ENCODE measurements at places on chromosomes 2 and 18. TPM values are rescaled to one million over a fixed set of nuclear protein-coding genes. Genes with fewer than 3 reads are reported as not detected.

Gene LCLAT1
- 9.2 TPM for total RNA-seq

Gene FEV
- not detected for total RNA-seq

Gene FRZB
- total RNA-seq = 12.8 TPM

Gene FKBP1B
- 8.3 TPM for total RNA-seq

Gene ARHGAP15
- total RNA-seq = 47.4 TPM

Gene CGREF1
- total RNA-seq = 2.8 TPM

Gene CCBE1
- 0.30 TPM for total RNA-seq

Gene CD8B2
- not detected for total RNA-seq

Gene GALNT13
- total RNA-seq = 3.1 TPM

DNA sequence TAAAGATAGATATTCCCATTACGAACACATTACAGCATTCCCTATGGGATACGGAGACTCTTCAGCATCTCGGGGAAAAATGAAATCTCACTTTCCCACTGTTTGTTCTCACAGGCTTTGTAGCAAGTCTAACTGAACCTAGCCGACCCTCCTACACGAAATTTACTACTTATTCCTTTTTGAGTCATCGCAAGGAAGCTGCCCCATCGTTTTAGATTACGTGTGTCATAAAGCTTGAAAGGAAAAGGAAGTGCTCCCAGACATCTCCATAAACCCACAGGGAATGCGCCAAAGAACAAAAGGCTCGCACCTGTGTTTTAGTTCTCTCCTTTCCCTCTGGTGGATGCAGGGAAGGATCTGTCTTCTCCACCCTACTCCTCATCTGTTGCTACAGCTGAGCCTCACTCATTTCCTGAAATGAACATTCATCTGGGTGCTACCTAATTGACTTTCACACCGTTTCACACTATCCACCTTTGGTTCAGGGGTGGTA lies 76.2 kb upstream of the STK39 start:
- H3K36me3 ChIP-seq = no peaks in the 10 kb centered on the region
- H3K27me3 ChIP-seq = no peaks in the 10 kb centered on the region
- H3K4me1 ChIP-seq = no peaks in the 10 kb centered on the region

GRCh38 chr18:58310517-58310916 lies 266.5 kb downstream of the NEDD4L start:
- no peak overlapping the region for H3K27ac ChIP-seq
- DNase-seq = no peak
- H3K36me3 ChIP-seq = no peaks in the 10 kb centered on the region
- H3K4me3 ChIP-seq = no peak overlapping the region
- no peaks in the 10 kb centered on the region for H3K27me3 ChIP-seq

GRCh38 chr2:240646176-240646899 lies 21.1 kb downstream of the GPR35 start:
- H3K36me3 ChIP-seq = no peaks in the 10 kb centered on the region
- no peak for DNase-seq

GRCh38 chr2:3519255-3520205 lies at the start of gene ADI1:
Gene ADI1 (minus strand): TSS chr2:3519531. CDS start chr2:3519487, 44 bp downstream.
- peak within 1 kb of the TSS; percentile 99 for H3K27ac ChIP-seq
- H3K27me3 ChIP-seq = no peaks in the 10 kb centered on the region
- peak; percentile 68 for DNase-seq
- H3K4me1 ChIP-seq = peaks cover 14% of the 10 kb centered on the region
- peak within 1 kb of the TSS; percentile 90 for H3K4me3 ChIP-seq
- H3K36me3 ChIP-seq = peaks cover 17% of the 10 kb centered on the region

- H3K27me3 ChIP-seq = no peaks in the 10 kb centered on the region
- no peak overlapping the region for H3K27ac ChIP-seq
- no peaks in the 10 kb centered on the region for H3K4me1 ChIP-seq
- H3K36me3 ChIP-seq = no peaks in the 10 kb centered on the region
- H3K4me3 ChIP-seq = no peak overlapping the region
Observed at GRCh38 chr18:78739115-78739514, 240.5 kb upstream of the SALL3 start.

DNA sequence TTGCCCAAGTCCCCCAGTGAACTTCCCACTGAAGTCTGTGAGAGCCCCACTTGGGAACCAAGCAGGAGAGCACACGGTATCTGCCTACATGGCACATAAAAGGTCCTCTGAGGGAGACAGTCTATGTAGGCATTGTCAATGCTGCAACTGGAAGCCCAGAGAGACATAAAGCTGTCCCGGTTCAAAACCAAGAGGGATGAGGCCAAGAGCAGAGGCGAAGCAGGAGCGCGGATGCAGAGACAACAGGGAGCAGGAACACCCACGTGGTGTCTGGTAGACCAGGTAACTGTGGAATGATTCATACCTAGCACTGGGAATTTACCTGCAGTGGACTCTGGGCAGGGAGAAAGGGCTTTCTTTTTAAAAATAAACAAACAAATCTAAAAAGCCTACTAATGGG lies 233.1 kb upstream of the SOX11 start:
- no peaks in the 10 kb centered on the region for H3K36me3 ChIP-seq
- no peak overlapping the region for H3K4me3 ChIP-seq
- DNase-seq = no peak

- H3K36me3 ChIP-seq = no peaks in the 10 kb centered on the region
- H3K27ac ChIP-seq = no peak overlapping the region
- H3K27me3 ChIP-seq = no peaks in the 10 kb centered on the region
- no peak for DNase-seq
- H3K4me3 ChIP-seq = no peak overlapping the region
Observed at GRCh38 chr2:45721150-45721549, 69.7 kb downstream of the PRKCE start.

DNA sequence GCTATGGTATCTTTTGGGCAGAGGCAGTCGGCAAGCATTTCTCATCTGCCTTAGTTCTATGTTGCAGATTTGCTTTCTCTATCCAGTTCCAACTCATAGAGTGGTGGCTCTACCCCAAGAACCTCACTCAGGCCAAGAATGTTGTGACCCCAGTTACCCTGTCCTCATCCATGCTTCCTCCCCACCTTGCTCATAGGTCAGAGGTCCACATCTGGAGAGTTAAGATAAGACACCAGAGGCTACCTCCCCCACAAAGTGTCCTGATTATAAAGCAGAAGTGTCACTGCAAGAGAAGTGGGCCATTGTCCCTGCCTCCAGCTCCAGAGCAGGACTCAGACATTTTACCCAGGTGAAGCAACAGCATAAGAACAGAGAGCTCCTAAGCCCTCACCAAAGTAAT lies 276.8 kb upstream of the CHST9 start:
- no peaks in the 10 kb centered on the region for H3K27me3 ChIP-seq
- H3K27ac ChIP-seq = no peak overlapping the region
- H3K4me3 ChIP-seq = no peak overlapping the region
- no peak for DNase-seq
- no peaks in the 10 kb centered on the region for H3K36me3 ChIP-seq
- no peaks in the 10 kb centered on the region for H3K4me1 ChIP-seq

- no peaks in the 10 kb centered on the region for H3K36me3 ChIP-seq
- no peak for DNase-seq
- no peak overlapping the region for H3K4me3 ChIP-seq
- H3K27me3 ChIP-seq = no peaks in the 10 kb centered on the region
- H3K27ac ChIP-seq = peak overlapping the region; percentile 76
Observed at GRCh38 chr2:85911814-85912692, 23.3 kb upstream of the ST3GAL5 start.

GRCh38 chr2:72165792-72166191 lies 18.1 kb upstream of the CYP26B1 start:
- no peaks in the 10 kb centered on the region for H3K36me3 ChIP-seq
- no peak overlapping the region for H3K27ac ChIP-seq
- no peak overlapping the region for H3K4me3 ChIP-seq
- DNase-seq = no peak
- no peaks in the 10 kb centered on the region for H3K27me3 ChIP-seq
- no peaks in the 10 kb centered on the region for H3K4me1 ChIP-seq

GRCh38 chr2:79622508-79622907 lies 109.7 kb downstream of the CTNNA2 start:
- H3K27me3 ChIP-seq = no peaks in the 10 kb centered on the region
- no peaks in the 10 kb centered on the region for H3K4me1 ChIP-seq

DNA sequence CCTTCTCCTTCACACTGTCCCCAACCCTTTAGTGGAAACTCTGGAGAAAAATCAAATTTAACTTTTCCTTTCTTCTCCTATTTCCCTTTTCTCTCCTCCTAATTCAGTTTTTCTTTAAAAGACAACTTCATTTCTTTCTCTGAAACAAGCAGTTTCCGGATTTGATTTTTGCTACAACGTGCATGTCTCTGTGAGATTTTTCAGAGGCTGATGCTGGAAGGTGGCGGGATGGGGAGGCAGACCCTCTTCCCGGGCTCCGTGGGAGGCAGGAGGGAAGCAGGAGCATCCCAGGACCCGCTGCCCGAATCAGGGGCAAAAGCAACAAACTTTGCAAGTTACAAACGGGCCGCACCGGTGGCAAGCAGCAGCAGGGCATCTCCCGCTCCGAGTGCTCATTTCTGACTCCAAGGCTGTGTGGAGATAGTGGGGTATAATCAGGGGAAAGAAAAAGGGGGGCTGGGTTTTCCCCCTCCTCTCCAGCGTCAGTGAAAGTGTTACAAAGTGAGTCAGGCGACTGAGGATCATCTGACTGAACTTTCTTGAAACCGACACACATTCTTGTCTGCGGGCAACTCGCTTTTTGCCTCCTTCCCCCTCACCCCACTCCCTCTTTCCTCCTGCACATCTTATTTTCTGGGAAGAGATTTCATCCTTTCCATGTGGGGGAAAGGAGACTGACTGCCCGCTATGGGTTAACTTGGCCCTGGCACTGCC lies 6.4 kb downstream of the ZEB2 start:
- DNase-seq = no peak
- no peaks in the 10 kb centered on the region for H3K4me1 ChIP-seq
- no peaks in the 10 kb centered on the region for H3K27me3 ChIP-seq
- H3K36me3 ChIP-seq = no peaks in the 10 kb centered on the region
- H3K27ac ChIP-seq = peak overlapping the region; percentile 97

GRCh38 chr18:79545736-79546171 lies 133.8 kb upstream of the CTDP1 start:
- H3K4me1 ChIP-seq = peaks cover 11% of the 10 kb centered on the region
- DNase-seq = no peak
- H3K27ac ChIP-seq = no peak overlapping the region
- H3K36me3 ChIP-seq = no peaks in the 10 kb centered on the region
- H3K4me3 ChIP-seq = no peak overlapping the region

- no peak overlapping the region for H3K4me3 ChIP-seq
- no peaks in the 10 kb centered on the region for H3K27me3 ChIP-seq
- H3K36me3 ChIP-seq = no peaks in the 10 kb centered on the region
- no peak for DNase-seq
Observed at GRCh38 chr2:102241616-102242305, 54.9 kb downstream of the IL1RL2 start.

- DNase-seq = no peak
- no peak overlapping the region for H3K4me3 ChIP-seq
- H3K36me3 ChIP-seq = no peaks in the 10 kb centered on the region
- H3K27me3 ChIP-seq = no peaks in the 10 kb centered on the region
- H3K27ac ChIP-seq = no peak overlapping the region
Observed at GRCh38 chr2:189233527-189233926, 54.0 kb upstream of the COL5A2 start.

- no peak overlapping the region for H3K27ac ChIP-seq
- H3K4me1 ChIP-seq = no peaks in the 10 kb centered on the region
- H3K4me3 ChIP-seq = no peak overlapping the region
- no peaks in the 10 kb centered on the region for H3K36me3 ChIP-seq
Observed at GRCh38 chr2:235055891-235056516, 104.2 kb downstream of the SH3BP4 start.

GRCh38 chr18:33682436-33682835 lies 104.4 kb downstream of the ASXL3 start:
- no peak overlapping the region for H3K27ac ChIP-seq
- no peak overlapping the region for H3K4me3 ChIP-seq
- H3K4me1 ChIP-seq = no peaks in the 10 kb centered on the region
- H3K27me3 ChIP-seq = no peaks in the 10 kb centered on the region
- DNase-seq = no peak

- H3K27ac ChIP-seq = no peak overlapping the region
- H3K36me3 ChIP-seq = no peaks in the 10 kb centered on the region
- no peak for DNase-seq
- H3K4me1 ChIP-seq = peaks cover 3% of the 10 kb centered on the region
- no peaks in the 10 kb centered on the region for H3K27me3 ChIP-seq
Observed at GRCh38 chr2:134269972-134270735, 16.3 kb downstream of the MGAT5 start.

DNA sequence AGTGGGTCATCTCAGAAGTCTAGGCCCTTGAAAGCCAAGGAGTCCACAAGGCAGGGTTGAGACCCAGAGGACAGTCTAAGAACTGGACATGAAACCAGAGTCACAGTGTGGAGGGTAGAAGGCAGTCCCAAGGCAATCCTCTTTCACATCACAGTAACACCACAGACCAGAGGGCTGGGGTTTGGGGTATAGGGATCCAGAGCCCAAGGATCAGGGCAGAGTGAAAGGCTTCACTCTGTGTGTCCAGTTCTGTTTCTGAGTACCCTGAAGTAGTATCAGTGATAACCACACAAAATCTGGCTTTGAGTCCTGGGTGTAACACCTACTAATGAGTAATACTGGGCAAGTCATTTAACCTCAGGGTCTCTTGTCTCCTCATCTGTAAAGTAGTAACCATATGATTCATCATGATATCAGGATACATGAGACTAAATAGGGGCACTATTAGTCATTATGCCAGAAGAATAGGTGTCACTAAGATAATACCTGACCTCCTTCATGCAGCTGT lies 91.0 kb downstream of the ICA1L start:
- peaks cover 45% of the 10 kb centered on the region for H3K36me3 ChIP-seq
- no peak for DNase-seq
- no peaks in the 10 kb centered on the region for H3K27me3 ChIP-seq

DNA sequence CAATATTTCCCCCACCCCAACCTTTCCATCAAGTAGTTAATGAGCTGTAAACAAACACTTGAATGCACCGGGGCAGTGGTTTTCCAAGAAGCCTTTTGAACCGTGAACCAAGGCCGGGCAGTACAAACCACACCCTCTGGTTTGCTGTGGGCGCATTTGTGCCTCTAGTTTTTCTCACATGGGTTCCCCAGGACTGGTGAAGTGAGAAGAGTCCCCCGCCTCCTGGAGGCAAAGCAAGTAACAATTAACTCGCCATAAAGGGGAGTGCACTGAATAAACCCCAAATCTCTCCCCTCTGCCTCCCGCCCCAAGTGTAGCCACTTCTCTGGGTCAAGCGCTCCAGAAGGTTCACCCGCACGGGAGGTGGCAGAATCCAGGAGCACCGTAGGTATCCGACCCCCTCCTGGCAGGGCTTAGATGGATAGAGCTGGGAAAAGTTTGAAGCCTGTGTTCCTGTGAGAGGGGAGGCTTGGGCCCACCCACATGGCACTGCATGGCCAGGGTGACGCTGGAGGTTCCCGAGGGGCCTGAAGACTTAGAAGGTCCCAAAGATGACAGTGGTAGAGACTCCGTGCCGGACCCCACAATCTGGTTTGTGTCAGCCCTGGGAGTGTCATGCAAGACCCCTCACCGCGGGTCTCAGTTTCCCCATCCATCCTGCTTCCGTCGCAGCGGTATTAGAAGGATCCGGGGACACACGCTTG lies 182.2 kb downstream of the SMAD2 start:
- peaks cover 10% of the 10 kb centered on the region for H3K27me3 ChIP-seq
- no peaks in the 10 kb centered on the region for H3K36me3 ChIP-seq
- H3K4me3 ChIP-seq = no peak overlapping the region
- peaks cover 4% of the 10 kb centered on the region for H3K4me1 ChIP-seq
- H3K27ac ChIP-seq = no peak overlapping the region

Data from tibial nerve (tissue), 4 donors.